ENCODE measurements at places on chromosomes 2 and 18. TPM values are rescaled to one million over a fixed set of nuclear protein-coding genes. Genes with fewer than 3 reads are reported as not detected.

RAB27B gene
- polyA plus RNA-seq, result not detected

UPP2 gene
- 0.28 TPM for polyA plus RNA-seq

ARL5A gene
- 47.5 TPM for polyA plus RNA-seq

OSR1 gene
- 0.72 TPM for polyA plus RNA-seq

ERICH2 gene
- not detected for polyA plus RNA-seq

TTLL4 gene
- 85.5 TPM for polyA plus RNA-seq

GKN2 gene
- polyA plus RNA-seq, result not detected

TANC1 gene
- polyA plus RNA-seq, result 4.2 TPM

EPB41L3 gene
- polyA plus RNA-seq, result not detected

CYP1B1 gene
- not detected for polyA plus RNA-seq

DSC1 gene
- not detected for polyA plus RNA-seq

- no peak for DNase-seq
These were observed 153.0 kb upstream of the ITGA4 start for GRCh38 chr2:181304011-181304844.

- no peak for DNase-seq
These were observed 53.5 kb upstream of the NDUFV2 start for GRCh38 chr18:9048808-9049494.

DNA sequence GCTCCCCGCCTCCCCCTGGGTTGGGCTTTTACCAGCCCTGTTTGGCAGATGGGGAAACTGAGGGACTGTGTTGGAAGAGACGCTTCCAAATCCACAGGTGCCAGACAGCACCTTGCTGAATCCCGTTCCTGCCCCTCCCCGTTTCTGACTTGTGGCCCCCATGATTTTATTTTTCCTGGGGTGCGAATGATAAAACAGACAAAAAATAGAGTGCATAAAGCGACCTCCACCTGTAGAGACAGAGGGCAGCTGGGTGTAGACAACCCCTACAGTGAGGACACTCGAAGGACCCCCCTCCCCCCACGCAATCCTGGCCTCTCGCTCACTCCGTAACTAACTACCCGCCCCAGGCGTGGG, 2.2 kb upstream of the CTDSP1 start:
- DNase-seq, result no peak

GRCh38 chr18:36158266-36158867, 28.7 kb downstream of the ELP2 start:
- DNase-seq, result no peak

DNA sequence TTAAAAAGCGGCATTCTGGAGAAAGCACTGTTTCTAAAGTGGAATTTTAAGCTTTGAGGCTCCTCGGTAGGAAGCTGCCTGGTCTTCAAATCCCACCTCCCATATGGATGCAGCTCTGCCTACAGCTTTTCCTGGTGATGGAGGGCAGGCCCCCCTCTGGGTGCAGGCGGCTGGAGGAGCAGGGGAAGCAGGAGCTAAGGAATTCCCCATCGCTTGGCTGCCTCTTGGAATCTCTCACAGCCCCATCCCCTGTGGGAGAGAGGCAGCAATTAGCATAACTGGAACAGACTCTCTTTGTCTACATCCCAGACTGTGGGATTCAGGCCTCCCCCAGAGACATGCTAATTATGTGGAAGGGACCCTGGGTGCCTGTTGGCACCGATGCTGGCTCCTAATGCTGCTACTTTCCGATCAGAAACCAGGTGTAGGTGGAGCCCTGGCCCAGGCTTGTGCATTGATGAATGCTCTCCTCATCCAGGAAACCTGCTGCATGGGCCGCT, 51.3 kb downstream of the LIPG start:
- no peak for DNase-seq

DNA sequence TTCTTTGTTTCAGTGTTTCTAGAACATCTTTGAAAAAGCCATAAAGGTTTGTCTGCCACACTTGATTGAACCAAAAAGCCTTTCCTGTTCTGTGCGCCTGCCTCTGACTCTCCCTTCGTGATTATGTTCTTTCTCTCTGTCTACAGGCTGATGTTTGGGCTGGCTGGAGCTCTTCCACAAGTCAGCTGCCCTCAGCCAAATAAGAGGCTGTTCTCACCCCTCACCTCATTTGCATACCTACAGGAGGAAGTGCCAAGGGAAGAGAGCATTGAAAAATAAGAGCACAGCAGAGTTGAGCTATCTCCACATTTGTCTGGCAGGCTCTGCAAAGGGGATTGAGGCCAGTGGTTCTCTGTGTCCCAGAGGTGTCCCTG, 15.8 kb downstream of the INPP5D start:
- DNase-seq, result no peak

- DNase-seq, result peak; percentile 10
These were observed 92.7 kb downstream of the PIK3C3 start for GRCh38 chr18:42047721-42048120.

GRCh38 chr18:60980422-60981005, 352.7 kb upstream of the CDH20 start:
- no peak for DNase-seq

DNA sequence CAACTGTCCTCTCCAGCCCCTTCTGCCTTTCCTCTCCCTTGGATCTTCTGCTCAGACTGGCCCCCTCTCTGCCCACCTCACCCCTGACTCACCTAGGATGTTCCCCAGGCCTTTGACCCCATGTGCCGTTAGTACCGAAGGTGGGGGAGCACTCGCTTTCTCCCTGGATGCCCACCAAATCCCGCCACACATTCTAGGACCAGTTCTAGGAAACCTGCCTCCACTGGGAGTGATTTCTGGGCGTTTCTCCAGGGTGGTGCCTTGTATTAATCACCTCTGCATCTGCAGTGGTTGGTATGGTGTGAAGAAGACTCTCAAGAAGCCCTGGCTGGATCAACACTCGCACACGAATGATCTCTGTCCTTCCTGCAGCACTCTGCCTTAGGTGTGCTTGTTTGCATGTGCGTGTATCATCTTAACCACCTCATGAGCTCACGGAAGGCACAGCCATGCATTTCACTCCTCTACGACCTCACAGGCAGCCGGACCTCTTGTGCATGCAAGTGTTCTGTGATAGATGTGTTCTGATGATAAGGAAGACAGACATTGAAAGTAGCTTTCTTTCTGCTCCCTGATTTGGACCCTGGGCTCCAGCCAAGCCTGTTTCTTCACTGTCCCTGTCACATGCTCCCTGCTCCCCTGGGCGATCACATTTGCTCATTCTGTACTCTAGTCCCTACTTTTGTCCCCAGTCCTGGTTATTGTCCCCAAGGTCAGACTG, 69.4 kb downstream of the LIPG start:
- no peak for DNase-seq

DNA sequence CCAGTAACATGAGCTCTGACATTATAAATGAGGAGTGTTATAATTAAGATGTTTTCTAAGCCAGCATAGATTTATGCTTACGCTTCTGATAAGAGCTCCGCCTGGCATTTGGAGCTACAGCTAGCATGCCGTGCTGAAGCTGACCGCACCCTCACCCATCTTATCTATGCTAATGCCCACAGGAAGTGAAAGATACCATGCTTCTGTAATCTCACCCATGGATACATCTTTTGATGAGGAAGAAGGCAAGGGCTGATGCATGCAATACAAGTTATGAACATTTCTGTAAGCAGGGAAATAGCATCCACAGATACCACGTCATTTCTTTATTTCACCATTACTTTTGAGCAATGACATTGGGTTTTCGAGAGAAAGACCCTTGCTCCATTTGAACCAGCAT, 82.3 kb downstream of the ARL4C start:
- no peak for DNase-seq

GRCh38 chr2:141941210-141941714, 189.6 kb downstream of the LRP1B start:
- no peak for DNase-seq

DNA sequence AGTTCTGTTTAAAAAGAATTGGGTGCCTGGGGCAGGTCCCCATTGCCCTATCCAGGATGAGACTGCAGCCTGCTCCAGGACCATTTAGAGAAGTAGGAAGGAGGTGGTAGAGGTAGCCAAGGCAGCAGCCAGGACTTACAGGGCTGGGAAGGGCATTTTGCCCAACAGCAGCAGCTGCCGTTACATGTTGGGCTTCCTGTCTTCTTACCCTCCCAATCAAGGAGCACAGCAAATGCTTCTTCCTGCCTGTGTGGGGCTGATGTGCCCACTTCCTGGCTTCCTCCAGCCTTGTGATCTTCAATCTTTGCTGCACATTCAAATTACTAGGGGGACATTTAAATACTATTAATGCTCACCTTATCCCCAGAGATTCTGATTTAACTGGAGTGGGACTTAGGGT, 112.0 kb downstream of the QPCT start:
- no peak for DNase-seq
